ENCODE measurements at places on chromosomes 6 and 20. TPM values are rescaled to one million over a fixed set of nuclear protein-coding genes. Genes with fewer than 3 reads are reported as not detected.

EPPIN gene
- polyA plus RNA-seq, result not detected

PM20D2 gene
- 4.0 TPM for polyA plus RNA-seq

NRN1 gene
- 1.0 TPM for polyA plus RNA-seq

WFDC10B gene
- polyA plus RNA-seq, result not detected

PTCHD4 gene
- polyA plus RNA-seq, result 2.1 TPM

PRL gene
- not detected for polyA plus RNA-seq
